Motor neuron (in vitro differentiated cells): ENCODE measurements at places on chromosomes 4 and X.

DNA sequence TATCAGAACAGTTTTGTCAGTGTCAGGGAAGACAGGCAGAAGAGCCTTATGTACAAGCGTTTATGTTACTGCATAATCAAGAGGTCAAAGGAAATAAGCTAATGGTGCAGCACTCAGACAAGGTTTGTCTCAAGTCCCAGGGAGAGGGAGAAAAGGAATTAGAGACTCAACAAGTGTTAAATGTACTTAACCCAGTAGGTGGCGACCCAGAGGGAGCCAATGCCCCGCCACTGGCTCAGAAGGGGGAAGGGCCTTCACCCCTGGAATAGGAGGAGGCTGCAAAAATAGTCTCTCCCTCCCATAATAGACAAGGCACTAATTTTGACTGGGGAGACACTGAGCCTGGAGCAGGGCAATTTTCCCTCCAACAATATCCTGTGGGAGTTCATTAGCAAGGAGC is 14.1 kb upstream of the PAPSS1 start:
- ATAC-seq = peak; percentile 66

DNA sequence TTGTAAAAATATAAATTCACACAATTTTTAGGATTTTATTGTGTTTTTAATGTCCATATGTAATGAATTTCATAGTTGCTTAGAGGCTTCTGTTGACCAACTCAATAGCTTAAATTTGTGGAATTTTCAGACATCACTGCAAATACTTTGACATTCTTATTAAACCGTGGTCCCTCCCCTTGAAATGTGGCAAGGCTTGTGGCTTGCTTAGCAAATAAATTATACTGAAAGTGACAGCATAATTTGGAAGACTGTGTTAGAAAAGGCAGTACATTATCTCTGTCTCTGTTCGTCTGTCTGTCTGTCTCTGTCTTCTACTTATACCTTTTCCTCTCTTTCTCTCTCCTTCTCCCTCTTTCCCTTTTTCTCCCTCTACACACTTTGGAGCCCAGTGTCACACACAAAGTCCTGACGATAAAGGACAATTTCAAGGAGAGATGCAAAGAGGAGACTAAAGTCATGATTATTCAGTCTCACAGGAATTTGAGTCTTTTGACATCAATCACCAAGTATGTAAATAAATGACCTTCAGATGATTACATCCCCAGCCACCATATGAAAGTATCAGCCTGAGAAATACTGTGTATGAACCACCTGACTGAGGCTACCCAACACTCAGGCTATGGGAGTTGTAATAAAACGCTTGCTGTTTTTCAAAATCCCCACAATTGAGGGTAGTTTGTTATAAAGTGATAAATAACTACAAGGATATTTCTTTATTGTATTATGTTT is 21.0 kb upstream of the UGT2B7 start:
- no peak for ATAC-seq

DNA sequence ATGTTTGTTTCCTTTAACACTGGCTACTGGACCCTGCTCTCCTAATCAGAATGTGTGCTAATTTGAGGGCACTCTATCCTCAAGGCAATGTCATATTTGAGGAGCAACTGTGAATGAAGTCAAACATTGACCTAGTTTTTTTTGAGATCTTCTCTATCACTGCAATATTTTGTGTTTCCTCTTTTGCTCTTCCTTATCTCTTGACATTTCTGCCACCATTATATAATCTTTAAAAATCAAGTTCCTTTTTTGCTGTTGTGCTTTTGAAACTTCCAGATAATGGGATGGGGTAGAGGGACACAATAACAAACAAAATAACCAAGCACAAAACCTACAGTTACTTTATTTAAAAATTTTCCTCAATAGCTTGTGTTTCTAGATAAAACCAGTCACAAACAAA is 7.4 kb upstream of the WDFY3 start:
- no peak for ATAC-seq

- no peak for ATAC-seq
These were observed 36.8 kb downstream of the MTMR1 start for GRCh38 chrX:150729956-150730355.

- ATAC-seq = no peak
These were observed 27.7 kb upstream of the TBC1D14 start for GRCh38 chr4:6881908-6882307.

DNA sequence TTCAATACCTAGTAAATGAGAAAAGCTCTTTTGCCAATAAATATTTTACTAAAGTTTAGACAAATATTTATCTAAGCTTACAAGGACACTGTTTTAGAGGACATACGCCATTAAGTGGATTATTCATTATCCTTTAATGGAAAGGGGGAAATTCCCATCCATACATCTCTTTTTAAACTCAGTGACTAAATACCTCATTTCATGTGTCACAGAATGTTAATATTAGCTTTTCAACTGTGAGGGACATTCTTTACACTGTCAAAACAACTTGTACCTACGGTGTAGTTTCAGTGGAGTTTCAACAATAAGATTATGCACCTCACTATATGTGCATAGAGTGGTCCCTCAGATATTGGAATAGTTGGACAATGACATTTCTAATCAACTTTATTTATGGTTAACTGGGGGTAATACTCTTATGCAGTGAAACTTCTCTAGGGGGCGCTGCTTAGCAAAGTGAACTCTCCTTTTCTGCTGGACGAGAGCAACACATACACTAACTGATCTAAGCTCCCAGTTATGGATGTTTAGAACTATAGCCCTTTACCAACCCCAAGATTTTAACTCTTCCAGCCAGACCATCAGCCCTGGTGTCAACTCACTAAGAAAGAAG is 9.7 kb downstream of the HS6ST2 start:
- no peak for ATAC-seq
